ENCODE measurements at places on chromosomes 16 and 17.

- no peak for DNase-seq
These were observed 7.3 kb downstream of the TBC1D24 start for GRCh38 chr16:2482249-2482648.

- peak; percentile 57 for DNase-seq
These were observed 5.1 kb upstream of the GGT6 start for GRCh38 chr17:4565209-4566141.

DNA sequence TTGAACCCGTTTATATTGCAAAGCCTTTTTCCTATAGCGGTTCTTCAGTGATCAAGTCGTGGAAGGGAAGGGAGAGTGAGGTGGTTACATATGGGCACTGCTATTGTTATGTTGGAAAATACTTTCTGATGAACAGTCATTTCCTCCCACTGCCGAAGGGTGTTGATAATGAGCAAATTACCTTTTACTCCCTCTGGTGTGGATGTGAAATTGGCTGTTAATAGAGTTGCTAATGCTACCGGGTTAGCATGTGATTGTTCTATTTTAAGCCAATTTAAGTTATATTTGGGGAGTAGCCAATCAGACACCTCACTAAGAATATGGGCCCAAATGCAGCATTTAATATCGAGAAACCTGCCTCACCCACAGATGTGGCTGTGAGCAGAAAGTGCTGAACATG lies 15.6 kb upstream of the PMFBP1 start:
- no peak for DNase-seq

DNA sequence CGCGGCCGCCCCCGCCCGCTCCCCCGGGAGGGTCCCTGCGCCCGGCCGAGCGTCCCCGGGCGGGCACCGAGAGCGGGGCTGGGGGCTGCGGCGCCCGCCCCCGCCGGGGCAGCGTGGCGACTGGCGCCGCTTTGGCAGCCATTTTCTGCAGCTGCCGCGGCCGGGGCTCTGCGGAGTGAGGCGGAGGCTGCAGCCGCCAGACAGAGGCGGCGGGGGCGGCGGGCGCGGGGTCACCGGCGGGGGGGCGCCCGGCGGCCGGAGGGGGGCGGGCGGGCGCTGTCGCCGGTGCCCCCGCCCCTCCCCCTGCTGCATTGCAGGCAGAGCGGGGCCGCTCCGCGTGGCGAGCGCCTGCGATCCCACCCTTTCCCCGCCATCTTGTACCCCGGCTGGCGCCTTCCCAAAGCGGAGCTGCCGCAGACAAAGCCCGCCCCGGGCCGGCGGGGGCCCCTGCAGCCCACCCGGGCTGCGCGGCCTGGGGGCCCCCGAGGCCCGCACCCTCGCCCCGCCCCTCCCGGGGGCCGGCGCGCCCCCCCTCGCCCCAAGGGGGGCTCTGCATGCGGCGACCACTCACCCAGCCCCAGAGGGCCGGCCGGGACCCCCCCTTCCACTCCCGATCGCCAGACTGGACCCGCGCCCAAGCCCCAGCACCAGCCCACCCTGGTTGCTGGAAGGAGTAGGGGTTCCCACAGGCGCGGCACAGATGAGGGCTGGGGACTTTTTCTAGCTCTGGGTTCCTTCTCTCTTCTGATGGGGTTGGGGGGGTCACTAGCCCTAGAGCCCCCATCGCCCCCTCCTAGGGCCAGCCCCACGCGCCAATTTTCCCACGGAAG lies 16.6 kb upstream of the CBX8 start:
- no peak for DNase-seq

DNA sequence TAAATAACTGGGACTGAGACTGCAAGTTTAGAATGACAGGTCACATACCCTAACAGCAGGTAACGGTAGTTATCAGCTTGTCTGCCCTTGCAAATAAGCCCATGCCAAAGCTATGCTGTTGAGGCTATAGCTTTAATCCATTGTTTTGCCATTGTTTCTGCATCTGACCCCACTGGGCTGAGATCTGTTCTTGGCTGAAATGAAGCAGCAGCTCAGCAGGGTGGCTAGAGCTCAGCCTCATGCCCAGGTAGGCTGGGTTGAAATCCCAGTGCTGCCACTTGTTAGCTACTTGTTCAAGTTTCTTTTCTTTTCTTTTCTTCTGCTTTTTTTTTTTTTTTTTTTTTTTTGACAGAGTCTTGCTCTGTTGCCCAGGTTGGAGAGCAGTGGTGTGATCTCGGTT lies 40.1 kb downstream of the NKD1 start:
- no peak for DNase-seq

GRCh38 chr17:33686171-33686570 lies 393.1 kb upstream of the ASIC2 start:
- DNase-seq = no peak

- DNase-seq = peak; percentile 40
These were observed 87.3 kb downstream of the TMEM100 start for GRCh38 chr17:55635253-55635914.

DNA sequence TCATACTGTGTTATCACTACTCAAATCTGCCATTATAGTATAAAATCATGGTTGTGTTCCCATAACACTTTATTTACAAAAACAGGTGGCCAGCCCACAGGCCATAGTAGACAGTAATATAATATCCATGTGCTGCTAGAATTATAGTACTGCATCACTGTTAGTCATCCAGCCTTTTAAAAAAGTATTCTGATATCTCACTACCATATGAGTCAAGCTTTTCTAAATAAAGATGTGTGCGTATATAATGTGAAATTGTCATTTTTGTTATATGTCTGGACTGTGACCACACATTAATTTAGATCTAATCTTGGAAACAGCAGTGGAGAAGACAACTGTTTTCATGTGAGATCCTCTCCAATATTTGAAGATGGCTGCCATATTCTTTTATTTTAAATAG lies 1049.1 kb upstream of the GOT2 start:
- DNase-seq = no peak

Measured in left hindlimb (tissue), 1 donor.